Calu3 (cell line): ENCODE measurements at places on chromosomes 16 and 17. TPM values are rescaled to one million over a fixed set of nuclear protein-coding genes. Genes with fewer than 3 reads are reported as not detected.

DNA sequence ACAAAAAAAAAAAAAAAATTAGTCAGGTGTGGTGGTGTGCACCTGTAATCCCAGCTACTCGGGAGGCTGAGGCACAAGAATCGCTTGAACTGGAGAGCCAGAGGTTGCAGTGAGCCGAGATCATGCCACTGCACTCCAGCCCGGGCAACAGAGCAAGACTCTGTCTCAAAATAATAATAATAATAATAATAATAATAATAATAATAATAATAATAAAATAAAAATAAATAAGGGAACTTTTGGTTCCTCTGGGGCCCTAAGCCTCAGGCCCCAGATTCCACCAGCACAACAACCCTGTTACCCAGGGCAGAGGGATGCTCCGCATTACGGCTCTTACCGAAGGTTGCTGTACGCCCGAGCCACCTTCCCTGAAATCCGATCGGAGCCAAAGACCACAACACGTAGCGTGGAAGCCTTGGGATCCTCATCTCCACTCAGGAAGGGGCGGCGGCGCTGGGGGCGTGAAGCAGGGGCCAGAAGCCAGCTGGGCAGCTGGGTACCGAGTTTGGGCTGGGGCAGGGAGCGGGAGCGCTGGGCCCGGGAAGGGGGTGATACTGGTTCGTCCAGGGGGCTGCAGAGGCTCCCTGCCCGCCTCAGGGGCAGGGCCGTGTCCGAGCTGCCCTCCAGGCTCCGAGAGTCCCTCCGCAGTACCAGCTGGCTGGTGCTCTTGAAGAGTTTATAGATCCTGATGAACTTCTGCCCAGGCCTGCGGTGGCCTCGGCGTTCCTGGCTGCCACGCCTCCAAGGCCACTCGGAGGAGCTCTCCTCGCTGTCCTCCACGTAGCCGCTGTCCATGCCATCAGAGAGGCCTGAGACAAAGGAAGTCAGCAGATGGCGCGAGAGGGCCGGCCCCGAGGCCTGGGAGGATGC lies 20.6 kb upstream of the PIK3R6 start:
- no peak for DNase-seq
- H3K27me3 ChIP-seq, result peaks cover 27% of the 10 kb centered on the region
- H3K4me1 ChIP-seq, result no peaks in the 10 kb centered on the region
- no peak overlapping the region for H3K27ac ChIP-seq
- H3K36me3 ChIP-seq, result no peaks in the 10 kb centered on the region

GRCh38 chr17:82949984-82950383 lies 110.2 kb upstream of the ZNF750 start:
- no peak for DNase-seq
- H3K27me3 ChIP-seq, result no peaks in the 10 kb centered on the region
- peaks cover 21% of the 10 kb centered on the region for H3K36me3 ChIP-seq
- H3K4me3 ChIP-seq, result no peak overlapping the region
- H3K27ac ChIP-seq, result no peak overlapping the region

- H3K27me3 ChIP-seq, result peaks cover 100% of the 10 kb centered on the region
- H3K27ac ChIP-seq, result no peak overlapping the region
- no peak for DNase-seq
- H3K36me3 ChIP-seq, result no peaks in the 10 kb centered on the region
- H3K4me1 ChIP-seq, result no peaks in the 10 kb centered on the region
Measured at GRCh38 chr16:85266857-85267256, 154.6 kb upstream of the CIBAR2 start.

Gene ZFP3
- not detected in 2 replicates for total RNA-seq

Gene NACA2
- total RNA-seq, result not detected in 2 replicates
